ENCODE measurements at places on chromosomes 1 and 21.

DNA sequence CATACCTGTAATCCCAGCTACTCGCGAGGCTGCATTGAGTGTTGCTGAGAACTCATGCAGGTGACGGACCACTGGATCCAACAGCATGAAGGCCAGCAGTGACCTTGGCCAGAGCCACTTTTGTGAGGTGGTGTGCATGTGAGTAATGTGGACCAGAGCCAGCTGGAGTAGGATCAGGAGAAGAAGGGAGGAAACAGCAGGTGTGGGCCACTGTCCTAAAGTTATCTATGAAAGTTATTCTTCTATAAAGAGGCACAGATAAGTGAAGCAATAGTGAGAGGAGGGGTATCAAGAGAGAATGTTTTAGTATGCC, 47.8 kb downstream of the TCP10L start:
- DNase-seq: no peak

DNA sequence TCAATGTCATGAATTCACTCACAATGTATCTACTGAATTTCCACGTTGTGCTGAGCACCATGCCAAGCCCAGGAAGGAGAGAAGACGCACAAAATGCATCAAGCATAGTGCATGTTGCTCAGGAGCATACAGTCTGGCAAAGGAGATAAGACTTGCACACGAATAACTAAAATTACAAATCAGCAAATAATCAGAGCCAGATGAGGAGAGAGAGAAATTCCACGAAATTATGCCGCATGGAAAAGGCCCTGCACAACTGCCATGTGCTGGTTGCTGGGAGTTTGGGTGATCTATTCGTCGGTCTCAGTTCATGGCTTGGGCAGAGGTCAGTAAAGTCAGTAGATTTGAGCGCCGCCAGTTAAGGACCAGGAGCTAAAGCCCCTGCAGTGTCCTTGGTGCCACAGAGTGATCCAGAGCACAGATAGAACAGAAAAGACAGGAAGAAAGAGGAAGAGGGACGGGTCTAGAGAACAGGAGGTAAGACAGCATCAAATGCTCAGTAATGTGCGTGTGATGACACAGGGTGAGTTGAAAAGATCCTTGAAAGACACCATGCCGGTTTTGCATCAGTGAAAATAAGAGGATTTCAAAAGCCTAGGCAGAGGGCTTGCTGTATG, 55.1 kb upstream of the ZNF281 start:
- DNase-seq: no peak

DNA sequence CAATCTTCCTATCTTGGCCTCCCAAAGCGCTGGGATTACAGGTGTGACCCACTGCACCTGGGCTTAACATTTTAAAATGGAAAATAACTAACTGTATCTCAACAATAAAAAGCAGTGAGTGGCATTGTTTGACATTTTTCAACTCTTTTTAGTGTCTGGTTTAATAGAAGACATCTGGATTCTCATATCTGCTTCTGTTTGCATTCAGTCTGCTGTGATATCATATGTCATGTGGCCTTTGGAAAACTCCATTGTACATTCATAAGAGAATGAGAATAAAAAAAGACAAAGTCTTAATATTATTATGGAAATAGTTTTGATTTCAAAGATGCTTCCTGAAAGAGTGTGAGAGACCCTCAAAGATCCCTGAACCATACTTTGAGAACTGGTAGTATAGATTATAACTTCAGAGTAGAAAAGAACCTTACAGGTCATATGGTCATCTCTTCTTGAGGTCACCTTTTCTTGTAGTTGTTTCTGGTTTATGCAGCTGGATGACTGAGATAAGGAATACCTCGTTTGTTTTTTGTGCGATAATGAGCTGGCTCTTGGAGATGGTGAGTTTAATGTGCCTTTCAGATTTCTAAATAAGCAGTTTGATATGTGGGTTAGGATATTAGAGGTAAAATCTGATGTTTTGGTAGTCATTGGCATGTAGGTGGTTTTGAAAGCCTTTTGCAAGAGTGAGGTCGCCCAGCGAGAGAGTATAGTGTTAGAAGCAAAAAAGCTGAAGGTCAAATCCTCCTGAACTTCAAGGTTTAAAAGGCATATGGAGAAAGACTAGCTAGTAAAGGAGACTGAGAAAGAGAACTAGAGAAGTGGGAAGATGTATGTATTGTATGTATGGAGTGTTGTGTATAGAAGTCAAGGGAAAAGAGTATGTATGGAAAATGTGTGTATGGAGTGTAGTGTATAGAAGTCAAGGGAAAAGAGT, 17.2 kb downstream of the CEP350 start:
- no peak for DNase-seq

- DNase-seq: no peak
Observed at GRCh38 chr1:8427986-8428385, 110.1 kb downstream of the SLC45A1 start.

DNA sequence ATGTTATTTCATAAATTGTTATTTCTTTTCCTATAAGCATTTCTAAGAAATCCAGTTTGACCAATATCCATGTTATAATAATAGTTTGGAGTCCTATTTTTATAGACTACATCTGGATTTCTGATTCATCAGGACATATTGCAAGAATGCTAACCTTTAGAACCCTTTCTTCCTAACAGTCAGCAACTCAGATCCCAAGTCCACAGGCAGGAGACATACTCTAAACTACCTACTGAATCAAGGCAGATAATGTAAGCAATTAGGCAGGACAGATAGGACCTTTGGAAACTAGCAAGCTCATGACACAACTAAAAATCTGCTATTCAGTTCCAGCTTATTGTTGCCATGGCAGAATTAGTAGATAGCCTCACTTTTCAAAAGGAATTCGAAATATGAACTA, 104.1 kb downstream of the DENND1B start:
- DNase-seq: no peak

Measured in CD4-positive, alpha-beta T cell treated with Interleukin-4 for 1 hour (primary cell).